ENCODE measurements at places on chromosomes 16 and 17. TPM values are rescaled to one million over a fixed set of nuclear protein-coding genes. Genes with fewer than 3 reads are reported as not detected.

SPEM3 gene
- not detected for total RNA-seq

KCNJ2 gene
- 39.4 TPM for total RNA-seq

PTGES3L gene
- 41.2 TPM for total RNA-seq

TMEM106A gene
- total RNA-seq, result 1.8 TPM

MGAT5B gene
- not detected for total RNA-seq

LPO gene
- total RNA-seq, result not detected

INCA1 gene
- total RNA-seq, result 2.9 TPM

GLTPD2 gene
- total RNA-seq, result not detected

MEIOB gene
- total RNA-seq, result not detected

TAC4 gene
- total RNA-seq, result not detected

CLEC3A gene
- total RNA-seq, result not detected

TMEM231 gene
- 5.5 TPM for total RNA-seq

USP43 gene
- total RNA-seq, result not detected

CRAMP1 gene
- total RNA-seq, result 11.1 TPM

CCL2 gene
- total RNA-seq, result 512 TPM

CYB5B gene
- 65.0 TPM for total RNA-seq

ZFP1 gene
- 3.8 TPM for total RNA-seq

SRL gene
- 584 TPM for total RNA-seq

RHBDL1 gene
- 1.1 TPM for total RNA-seq

DHX58 gene
- total RNA-seq, result 3.5 TPM

MTSS2 gene
- 52.9 TPM for total RNA-seq

SCGB1C2 gene
- not detected for total RNA-seq

KRTAP4-3 gene
- total RNA-seq, result not detected

CIAPIN1 gene
- total RNA-seq, result 54.5 TPM
